ENCODE measurements at places on chromosomes 13 and 19.

DNA sequence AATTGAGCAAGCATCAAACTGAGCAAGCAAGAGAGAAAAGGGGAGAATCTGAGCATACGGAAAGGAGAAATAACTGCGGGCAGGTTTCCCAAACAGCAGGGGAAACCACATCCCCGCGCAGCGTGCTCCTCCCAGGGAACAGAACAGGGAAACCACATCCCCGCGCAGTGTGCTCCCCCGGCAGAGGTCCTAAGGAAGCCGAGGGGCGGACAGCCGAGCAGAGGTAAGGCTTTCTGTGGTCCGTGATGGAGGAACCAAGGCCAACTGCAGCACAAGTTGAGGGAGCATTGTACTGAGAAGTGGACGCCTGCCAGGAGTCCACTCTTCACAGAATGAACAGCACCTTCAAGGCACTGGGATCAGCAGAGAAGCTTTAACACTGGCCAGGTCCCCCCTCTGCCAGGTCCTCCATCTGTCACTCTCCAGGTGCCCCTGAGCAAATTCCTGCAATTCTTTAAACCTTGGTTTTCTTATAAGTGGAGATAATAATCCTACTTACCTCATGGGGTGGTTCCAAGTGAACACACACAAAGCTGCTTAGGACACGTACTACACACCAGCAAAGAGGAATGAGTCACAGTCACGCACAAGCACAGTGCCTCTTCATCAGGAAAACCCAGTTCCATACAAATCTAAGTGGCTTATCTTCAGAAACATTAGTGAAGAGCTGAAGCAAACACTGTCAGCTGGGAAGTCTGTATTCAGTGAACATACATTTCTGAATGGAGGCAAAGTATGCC, 23.0 kb upstream of the LAMP1 start:
- DNase-seq = no peak

GRCh38 chr13:50672025-50672424, 171.5 kb downstream of the DLEU7 start:
- no peak for DNase-seq

DNA sequence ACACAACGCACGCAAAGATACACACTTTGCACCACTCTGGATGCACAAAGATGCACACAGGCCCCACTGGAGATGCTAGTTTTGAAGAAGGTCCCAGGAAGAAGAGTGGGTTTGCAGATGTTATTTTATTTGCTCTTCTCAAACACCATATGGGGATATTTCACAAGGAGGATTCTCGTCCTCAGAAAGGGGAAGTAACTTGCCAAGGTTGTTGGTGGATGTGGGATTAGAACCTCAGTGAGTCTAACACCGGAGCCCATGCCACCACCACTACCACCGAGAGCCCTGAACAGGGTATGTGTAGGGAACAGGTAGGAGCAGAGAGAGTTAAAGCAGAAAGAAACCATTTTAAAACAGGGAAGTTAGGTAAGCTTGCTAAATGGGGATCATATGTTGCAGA, 9.6 kb upstream of the CEACAM6 start:
- no peak for DNase-seq

DNA sequence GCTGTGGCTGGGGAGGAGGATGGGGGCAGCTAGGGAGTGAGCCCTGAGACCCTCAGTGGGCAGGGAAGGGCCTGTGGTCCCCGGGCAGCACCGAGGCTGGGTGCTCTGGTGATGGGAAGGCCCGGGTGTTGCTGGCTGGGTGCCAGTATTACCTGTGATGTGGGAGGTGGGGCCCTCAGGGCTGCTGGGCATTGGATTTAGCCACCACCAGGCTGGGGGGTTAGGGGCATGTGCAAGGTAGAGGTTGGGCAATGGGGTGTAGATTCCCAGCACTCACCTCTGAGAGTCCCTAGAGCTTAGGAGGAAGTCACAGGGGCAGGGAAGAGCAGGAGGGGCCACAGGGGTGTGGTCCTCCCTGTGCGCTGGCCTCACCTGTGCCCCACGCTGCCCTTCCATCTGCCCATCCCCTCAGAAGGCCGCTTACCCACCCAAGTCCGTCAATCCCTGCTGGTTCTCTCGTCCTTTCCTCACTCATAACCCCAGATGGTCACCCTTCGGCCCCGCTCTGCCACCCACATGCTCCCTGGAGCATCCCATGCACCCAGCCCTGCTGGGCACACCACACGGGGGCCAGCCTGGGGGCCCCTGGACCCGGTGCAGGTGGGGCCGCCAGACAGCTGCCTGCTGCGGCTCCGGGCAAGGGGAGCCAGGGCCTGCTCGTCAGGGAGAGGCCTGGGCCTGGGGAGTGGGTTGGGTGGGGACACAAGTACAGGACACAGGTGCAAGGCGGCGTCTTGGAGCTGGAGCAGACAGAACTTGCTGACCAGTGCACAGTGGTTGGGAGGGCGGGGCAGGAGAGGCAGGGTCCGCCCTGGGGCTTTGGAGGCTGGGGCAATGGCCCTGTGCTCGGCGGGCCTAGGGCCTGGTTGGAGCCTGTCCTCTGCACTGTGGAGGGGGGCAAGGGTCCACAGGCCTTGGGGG, 12.5 kb downstream of the EPN1 start:
- no peak for DNase-seq

DNA sequence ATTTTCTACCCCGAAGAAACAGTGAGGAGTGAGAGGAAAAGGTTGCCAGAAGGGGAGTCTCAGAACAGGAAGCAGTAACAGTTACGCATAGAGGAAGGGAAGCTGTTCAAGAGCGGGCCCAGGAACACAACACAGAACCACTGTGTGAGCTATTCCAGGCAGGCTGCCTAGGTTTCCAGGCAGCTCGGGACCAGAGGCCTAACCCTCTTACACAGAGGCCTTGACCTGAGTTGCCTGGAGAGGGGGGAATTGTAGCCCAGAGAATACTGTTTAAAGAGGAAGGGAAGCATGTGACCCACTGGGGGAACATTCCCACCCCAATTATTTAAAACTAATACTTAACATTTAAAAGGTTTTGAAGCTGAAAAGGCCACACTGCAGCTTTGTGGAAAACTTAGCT, 93.3 kb upstream of the ZNF98 start:
- DNase-seq = no peak

- DNase-seq = no peak
These were observed 233.6 kb downstream of the KLF12 start for GRCh38 chr13:73900591-73900990.

DNA sequence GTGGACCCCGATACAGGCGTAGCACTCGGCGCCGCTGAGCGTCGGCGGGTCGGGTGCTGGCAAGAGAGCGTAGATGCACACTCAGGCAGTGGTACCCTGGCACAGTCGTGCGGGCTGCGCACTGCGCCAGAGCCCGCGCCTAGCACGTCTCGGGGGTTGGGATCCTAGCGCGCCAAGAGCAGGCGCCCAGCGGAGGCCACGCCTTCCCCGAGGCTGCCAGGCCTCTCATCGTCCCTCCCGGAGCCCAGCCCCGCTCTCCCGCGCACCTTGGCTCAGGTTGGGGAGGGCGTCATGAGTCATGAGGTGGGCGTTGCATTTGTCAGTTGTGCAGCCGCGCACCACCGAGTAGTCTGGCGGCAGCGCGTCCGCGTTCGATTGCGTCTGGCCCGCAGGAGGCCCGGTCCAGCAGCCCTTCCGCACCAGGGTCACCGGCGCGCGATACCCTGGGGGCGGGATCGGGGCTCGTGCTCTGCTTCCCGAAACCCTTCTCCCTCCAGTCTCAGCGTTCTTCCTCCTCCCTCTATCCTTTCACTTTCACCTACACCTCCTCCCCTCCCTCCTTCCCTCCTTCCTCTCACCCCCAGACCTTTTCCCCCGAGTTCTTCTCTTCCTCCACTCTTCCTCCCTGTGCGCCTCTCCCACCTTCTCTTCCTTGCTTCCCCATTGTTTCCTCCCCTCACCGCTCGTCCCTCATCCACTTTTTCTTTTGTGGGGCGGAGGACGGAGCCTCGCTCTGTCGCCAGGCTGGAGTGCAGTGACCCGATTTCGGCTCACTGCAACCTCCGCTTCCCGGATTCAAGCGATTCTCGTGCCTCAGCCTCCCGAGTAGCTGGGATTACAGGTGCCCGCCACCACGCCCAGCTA, 3.5 kb downstream of the LYPD5 start:
- DNase-seq = peak; percentile 47

- DNase-seq = no peak
These were observed 125.7 kb upstream of the NBEA start for GRCh38 chr13:34816245-34816884.

DNA sequence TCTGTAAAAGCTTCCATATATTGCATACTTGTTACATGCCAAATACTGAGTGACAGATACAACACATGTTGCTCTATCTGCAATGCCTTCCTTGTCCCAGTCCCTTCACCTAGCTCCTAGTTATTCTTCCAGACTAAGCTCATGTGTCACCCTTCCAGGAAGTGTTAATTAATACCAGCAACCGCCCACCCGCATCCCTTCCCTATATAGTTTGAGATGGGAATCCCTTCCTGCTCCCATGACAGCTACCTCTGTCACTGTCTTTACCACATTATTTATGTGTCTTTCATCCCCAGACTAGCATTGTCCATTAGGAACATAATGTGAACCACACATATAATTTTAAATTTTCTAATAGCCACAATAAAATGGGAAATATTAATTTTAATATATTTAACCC, 49.5 kb upstream of the FRY start:
- DNase-seq = no peak

- no peak for DNase-seq
These were observed 282.7 kb upstream of the KLHL1 start for GRCh38 chr13:70390968-70391367.

- DNase-seq = no peak
These were observed 546.6 kb downstream of the KCTD12 start for GRCh38 chr13:76339649-76340048.

- DNase-seq = no peak
These were observed 277.5 kb upstream of the SGCG start for GRCh38 chr13:22903301-22903700.

GRCh38 chr13:75312884-75313520, 169.0 kb downstream of the TBC1D4 start:
- DNase-seq = peak; percentile 22

GRCh38 chr13:100560498-100561157, 28.0 kb downstream of the GGACT start:
- no peak for DNase-seq

- no peak for DNase-seq
These were observed 6.2 kb upstream of the USP12 start for GRCh38 chr13:27177852-27178251.

- no peak for DNase-seq
These were observed 951 bp upstream of the MTUS2 start for GRCh38 chr13:28819046-28819730.

GRCh38 chr19:10817291-10818038, 18.5 kb downstream of the TMED1 start:
- no peak for DNase-seq

DNA sequence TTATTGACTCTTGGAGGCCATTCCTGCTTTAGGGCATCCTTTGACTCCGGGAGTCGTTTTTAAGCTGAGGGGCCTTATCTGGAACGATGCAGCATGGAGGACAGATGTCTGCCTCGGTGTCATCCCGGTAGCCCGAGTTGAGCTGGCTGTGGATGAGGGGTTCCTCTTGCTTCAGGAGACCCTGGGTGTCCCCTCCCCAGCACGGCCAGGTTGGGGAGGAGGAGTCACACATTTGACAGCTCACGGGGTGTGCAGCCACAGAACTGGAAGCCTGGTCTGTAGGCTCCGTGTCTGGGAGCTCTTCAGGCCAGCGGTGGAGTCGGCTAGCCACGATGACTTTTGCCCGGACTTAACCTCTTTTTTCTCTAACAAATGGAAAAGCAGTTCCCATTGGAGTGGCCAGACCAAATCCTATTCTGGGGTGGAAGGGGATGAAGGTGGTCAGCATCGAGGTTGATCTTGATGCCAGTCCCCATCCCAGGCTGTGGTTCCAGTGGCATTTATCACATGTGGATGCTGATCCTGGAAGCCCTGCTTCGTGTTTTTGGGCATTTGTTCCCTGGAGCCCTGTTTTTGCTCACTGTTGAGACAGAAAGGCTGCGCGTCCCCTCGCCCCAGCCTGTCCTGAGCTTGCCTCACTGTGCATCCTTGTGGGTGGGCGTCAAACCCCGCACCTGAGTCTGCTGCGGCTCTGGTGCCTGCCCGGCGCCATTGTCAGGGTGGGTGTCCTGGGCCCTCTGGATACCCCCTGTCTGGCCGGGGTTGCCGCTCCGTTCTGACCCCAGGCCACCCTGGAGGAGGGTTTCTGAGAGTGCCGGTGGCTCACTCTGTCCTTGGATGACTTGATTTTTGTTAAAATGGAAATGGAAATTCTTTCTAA, 12.0 kb downstream of the TFDP1 start:
- no peak for DNase-seq

DNA sequence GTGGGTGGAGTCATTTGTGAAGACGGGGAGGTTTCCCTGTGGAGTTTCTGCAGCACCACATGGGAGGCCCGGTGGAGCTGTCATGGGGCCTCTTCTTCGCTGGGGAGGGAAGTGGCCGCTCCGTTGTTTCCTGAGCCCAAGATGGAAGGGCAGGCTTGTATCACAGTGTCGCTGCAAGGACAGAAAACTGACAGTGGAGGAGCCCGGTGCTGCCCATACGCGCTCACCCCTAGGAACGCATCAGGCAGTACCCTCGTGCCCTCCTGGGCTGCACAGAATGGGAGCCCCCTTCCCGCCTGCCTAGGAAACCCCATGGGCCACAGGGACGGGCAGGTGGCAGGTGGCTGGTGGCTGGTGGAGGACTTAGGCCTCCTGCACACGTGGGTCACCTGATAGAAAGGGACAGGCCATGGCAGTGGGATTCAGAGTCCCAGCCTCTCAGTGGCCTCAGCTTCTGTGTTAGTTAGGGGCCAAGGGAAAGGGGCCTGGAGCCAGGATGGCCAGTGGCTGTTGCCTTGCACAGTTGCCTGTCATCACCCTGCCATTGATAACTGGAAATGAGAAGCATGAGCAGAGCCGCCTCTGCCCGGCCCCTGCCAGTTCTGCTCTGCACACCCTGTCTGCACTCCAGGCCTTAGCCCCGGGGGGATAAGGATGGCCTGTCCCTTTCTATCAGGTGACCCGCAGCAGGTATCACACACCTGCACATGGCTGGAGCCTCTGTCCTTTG, 7.6 kb downstream of the COL4A2 start:
- no peak for DNase-seq

DNA sequence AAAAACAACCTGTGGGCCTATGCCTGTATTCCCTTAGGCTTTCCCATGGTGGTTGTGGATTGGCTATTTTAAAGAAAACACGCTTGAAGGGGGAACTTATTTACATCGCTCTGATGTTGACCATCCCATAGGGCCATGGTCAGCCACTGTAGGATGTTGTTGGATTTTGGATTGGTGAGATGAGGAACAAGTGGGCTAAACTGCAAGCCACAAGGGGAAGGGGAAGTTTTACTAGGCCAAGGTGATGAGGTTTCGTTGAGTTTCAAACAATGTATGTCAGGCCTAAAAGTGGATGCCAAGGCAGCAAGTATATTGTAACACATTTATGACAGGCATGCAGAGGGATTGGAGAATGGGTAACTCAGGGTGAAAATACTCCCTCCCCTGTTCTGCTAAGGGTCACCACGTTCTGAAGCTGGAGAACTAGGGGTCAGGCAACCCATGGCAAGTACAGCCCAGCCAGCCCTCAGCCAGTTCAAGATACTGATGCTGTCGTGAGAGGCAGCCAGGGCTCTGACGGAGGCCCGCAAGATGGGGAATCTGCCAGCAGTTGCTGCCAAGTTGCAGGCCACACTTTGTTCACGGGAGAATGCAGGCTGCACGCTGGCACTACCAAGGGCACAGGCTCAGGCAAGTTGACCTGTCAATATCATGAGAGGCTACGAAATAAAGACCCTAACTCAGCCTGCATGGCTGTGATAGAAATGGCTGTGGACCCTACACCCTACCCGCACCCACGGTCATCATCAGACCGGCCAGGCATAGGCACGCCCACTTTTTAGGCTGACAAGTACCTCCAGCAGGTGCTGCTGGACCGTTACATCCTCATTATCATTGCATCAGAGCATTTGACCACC, 11.1 kb downstream of the IRGC start:
- no peak for DNase-seq

- DNase-seq = peak; percentile 56
These were observed 14.7 kb downstream of the TLE5 start for GRCh38 chr19:3047496-3048189.

Data from activated effector memory CD4-positive, alpha-beta T cell treated with Interleukin-2 at 50 U/mL for 16 hours (primary cell).